ENCODE measurements at places on chromosomes 13 and 19.

GRCh38 chr13:29922896-29923295 lies 72.5 kb upstream of the UBL3 start:
- no peak for DNase-seq

- DNase-seq = no peak
Observed at GRCh38 chr13:30037766-30038165, 187.3 kb upstream of the UBL3 start.

- no peak for DNase-seq
Observed at GRCh38 chr19:35790981-35791813, 15.8 kb downstream of the ARHGAP33 start.

- DNase-seq = no peak
Observed at GRCh38 chr19:11247391-11247790, 8.0 kb downstream of the ANGPTL8 start.

DNA sequence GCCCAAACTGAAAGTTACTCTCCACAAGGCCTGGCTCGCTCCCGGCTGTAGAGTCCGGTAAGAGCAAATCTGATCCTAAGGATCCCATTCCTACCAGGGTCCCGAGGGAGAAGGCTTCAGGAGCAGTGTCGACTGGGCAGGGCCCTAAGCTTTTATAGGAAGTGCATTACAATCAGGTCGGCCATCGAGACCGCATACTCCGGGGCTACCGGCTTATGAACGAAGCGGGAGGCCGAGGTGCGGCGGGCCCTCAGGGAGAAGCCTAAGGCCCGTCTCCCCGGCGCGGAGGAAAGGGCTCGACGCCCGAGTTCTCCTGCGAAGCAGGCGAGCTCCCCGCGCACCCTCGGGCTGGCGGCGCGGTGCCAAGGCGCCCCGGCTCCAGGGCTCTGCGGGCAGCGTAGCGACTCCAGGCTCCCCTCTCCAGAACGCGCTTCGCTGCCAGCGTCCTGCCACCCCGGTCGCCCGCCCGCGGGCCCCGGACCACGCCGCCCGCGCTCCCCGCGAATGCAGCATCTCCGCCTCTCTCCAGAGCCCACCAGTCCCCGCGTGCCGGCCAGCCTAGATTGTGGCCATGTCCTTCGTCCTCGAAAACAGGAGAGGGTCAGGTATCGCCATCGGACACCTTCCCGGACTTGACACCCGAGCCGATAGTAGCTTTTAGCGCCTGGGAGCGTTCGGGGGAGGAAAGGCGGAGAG lies 1.4 kb downstream of the EFNB2 start:
- peak; percentile 4 for DNase-seq

DNA sequence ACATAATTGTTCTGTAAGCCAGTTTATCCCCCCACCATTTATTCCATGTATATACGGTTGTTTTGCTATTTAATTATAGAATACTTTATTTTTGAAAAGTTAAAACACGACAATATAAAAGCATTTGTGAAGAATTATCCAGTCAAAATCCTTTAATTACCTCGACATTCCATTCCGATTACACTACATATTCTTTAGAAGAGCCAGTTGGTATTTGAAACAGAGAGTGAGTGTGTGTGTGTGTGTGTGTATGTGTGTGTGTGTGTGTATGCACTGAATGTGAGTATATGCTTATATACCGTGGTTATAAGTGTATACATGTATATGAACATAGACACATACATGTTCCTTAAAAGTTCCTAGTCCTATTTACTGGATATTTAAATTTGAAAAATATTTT lies 87.8 kb upstream of the KLF5 start:
- no peak for DNase-seq

DNA sequence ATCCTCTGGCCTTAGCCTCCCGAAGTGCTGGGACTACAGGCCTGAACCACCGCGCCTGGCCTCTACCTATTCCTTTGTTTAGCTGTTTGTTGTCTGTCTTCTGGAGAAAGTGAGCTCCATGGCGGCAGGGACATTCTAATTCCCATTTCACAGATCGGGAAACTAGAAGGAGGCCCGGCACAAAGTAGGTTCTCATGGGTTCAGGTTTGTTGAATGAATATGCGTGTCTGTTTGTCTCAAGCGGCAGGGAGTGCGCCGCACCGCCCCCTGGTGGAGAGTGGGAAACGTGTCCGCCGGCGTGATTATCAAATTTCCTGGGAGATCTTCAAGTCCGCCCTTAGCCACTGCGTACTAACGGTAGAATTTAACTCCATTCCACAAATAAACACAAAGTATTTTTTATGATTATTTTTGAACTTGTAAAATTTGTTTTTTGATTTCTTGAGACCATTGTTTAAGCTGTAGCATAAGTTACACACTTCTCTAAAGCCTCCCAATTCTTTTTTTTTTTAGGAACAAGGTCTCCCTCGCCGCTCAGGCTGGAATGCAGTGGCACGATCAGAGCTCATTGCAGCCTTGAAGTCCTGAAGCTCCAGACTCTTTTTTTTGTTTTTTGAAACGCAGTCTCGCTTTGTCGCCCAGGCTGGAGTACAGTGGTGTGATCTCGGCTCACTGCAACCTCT lies 8.9 kb upstream of the CCDC9 start:
- no peak for DNase-seq

DNA sequence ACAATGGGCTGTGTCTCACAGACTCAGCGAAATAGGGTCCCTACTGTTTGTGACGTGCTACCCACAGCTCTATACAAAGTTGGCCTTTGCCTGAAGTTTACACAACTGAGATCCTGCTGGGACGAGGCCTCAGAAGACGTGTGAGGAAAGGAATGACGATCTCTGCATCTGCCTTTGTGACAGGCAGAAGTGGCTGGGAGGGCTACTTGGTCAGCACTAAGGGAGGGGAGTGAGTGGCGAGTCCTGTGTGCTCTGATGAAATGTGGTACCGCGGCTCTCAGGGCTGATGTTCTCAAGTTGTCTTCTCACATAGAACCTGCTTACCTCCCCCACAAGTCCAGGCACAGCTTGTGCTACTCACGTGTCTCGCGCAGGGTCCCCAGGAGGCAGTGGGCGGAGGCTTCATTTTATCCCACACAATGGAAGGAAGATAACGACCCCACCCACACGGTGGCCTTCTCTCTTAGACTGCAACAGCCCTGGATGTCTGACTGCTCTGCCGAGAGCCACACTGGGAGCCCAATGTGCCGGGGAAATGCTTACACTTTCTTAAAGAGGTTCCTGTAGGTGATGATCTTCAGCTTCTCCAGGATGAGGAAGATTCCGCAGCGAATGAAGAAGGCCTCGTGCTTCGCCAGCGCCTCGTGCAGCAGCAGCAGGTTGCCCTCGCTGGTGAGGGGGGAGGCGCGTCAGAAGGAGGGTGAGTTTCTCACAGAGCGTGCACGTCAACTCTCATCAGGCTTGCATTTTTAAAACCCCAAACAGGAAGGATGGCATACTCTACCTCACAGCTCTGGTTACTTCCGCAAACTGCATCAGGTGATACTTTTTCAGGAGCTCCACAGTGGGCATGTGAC lies 21.2 kb downstream of the PROZ start:
- DNase-seq = no peak

DNA sequence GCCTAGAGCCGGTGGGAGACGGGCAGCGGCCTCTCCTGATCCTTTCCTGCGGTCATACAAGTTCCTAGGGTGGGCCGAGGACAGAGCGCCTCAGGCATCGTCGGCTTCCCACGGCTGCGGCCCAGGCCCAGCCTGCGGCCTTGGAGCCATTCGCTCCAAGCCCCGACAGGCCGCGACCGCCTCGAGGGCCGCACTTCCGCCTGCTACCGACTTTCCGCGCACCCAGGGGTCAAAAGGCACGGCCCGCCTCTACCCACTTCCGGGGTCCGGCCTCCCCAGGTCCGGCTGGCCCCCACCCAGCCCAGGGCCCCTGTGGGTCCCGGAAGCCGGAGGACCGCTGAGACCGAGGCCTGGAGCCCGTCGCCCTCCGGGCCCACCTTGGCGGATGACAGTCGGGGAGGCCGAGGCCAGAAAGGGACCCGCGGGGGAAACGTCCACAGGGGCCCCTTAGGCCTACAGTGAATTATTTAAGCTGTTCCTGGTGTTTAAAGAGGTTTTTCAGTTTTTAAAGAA lies 16.2 kb downstream of the ZIC2 start:
- no peak for DNase-seq

DNA sequence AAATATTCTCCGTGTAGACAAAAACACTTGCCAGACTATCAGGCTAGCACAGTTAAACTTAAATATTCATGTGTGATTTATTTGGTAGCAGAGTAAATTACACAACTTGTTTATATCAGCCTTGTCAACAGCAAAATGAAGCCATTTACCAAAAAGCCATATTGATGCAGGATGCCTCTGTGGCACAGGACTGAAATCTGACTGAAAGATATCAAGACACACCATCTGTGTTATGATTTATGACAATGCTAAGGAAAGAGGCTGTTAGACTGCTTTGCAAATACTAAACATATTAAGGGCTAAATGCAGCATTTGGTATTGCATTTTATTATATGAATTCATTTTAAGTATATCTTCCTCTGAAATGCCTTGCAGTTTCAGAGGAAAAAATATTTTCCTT lies 44.8 kb upstream of the FNDC3A start:
- DNase-seq = no peak

DNA sequence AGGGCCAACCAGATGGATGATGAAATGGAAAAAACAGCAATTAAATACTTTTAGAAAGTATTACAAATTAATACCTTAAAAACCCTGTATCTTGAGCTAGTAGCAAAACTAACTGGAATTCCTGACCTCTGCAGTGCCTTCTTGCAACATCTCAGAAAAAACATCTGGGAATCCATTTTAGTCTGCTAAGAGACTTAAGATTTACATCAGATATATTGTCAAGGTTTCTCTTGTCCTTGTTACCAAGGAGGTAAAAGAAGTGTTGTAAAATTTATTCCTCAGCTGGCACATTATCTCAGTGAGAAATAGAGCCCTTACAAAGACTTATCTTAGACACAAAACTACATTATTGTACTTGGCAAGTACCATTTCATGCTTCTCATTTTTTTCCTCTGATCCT lies 18.5 kb downstream of the KCNRG start:
- DNase-seq = no peak

DNA sequence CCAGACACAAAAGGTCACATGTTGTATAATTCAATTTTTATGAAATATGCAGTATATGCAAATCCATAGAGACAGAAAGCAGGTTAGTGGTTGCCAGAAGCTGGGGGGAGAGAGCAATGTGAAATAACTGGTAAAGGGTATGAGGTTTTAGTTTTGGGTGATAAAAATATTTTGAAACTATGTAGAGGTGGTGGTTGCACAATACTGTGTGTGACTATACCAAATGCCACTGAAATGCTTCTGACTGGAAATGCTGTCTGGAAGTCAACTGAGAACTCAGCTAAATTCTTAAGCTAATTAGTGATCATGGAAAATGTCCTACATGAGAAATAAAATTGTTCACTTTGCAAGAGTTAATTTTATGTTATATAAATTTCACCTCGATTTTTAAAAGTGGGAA lies 65.3 kb upstream of the RXFP2 start:
- no peak for DNase-seq

- DNase-seq = no peak
Observed at GRCh38 chr19:13082192-13083007, 20.3 kb downstream of the LYL1 start.

- no peak for DNase-seq
Observed at GRCh38 chr13:109862627-109863026, 76.2 kb upstream of the IRS2 start.

DNA sequence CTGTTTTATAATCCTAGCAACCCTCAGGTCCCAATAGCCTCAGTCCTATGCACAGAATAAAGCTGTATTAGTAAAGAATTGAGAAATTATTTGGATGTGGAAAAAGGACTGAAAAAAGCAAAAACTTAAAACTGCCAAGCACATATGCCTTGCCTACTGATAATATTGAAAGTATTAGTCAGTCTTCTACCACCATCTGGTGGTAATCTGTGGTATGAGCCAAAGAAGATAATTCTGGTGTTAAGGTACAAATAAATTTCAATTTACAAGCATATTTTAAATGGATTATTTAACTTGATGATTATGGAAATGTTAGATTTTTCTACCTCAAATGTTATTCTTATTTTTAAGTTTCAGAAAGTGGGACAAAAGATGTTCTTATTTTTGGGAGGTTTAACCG lies 460.3 kb upstream of the KLHL1 start:
- no peak for DNase-seq
